ENCODE measurements at places on chromosomes 2 and 18.

DNA sequence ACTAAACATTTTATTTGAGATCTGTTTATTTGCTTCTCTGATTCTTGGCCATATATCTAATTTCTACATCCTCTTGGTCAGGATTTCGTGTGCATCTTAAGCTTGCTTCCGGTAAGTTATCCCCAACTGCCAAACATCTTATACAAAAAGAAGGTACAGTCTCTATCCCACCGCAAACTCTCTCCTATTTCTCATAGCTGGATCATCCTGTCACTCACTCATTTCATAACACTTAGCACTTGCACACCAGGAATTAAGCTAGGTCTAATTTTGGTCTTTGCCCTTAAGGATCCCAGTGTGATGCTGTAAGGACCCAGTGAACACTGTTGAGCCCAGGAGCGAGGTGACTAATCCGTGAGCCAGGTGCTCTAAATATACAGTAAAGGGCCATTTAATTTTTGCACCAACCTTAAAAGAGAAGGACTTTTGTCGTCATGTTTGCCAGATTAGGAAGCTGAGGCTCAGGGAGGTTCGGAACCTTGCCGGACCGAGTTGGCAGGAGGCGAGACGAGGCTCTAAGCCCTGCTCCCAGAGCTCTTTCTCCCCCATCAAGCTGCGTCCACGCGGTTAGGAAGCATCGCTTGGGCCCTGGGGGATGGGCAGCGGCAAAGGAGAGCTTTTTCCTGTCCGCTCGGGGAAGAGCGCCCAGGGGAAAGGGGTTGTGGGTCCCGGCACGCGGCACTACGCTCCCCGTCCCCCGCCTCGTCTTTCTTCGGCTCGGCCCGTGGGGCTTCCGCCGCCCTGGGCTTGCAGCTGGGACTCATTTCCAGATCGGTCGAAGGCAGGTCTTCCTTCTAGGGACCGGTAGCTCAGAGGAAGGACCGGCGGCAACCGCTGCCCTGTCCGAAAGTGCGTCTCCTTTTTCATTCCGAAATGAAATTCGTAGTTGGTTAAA lies 4.1 kb upstream of the ITPRIPL1 start:
- no peak for DNase-seq

- no peak for DNase-seq
Observed at GRCh38 chr2:45892425-45892745, 240.9 kb downstream of the PRKCE start.

DNA sequence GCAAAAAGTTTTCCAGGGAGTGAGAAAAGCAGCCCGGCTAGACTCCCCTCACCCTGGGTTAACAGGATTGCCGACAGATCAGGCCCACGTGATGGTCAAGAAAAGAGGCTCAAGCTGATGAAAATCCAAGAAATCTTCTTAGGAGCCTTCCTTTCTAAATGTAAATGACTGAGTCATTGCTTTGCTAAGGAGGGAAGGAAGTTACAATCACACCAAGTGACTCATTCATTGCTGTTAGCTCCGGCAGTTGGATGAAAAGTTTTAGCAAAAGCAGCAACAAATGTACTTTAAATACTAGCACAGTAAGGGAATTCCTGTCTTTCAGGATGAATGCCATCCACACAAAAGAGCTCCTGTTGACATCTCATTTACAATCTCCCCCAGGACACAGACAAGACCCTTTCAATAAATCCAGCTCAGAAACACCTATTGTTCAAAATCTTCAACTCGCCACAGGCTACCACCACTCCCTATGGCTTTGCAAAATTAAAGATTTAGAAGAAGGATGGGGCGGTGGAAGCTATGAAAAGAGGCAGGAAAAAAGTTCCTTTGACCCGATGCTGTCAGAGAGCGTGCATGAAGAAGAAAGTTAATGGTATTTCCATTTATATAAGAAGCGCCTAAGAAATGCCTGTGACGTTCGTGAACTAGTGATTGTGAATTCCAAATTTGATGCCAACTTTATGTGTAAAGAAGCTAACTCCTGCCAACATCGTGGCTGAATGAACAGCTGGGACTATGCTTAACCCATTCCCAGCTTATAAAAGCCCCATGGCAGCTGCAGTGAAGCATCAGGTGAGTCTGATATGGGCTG lies 153.7 kb downstream of the TGIF1 start:
- DNase-seq: no peak

- DNase-seq: no peak
Observed at GRCh38 chr18:7593218-7593819, 26.2 kb downstream of the PTPRM start.

- DNase-seq: no peak
Observed at GRCh38 chr2:72891091-72891818, 4.0 kb downstream of the SPR start.

DNA sequence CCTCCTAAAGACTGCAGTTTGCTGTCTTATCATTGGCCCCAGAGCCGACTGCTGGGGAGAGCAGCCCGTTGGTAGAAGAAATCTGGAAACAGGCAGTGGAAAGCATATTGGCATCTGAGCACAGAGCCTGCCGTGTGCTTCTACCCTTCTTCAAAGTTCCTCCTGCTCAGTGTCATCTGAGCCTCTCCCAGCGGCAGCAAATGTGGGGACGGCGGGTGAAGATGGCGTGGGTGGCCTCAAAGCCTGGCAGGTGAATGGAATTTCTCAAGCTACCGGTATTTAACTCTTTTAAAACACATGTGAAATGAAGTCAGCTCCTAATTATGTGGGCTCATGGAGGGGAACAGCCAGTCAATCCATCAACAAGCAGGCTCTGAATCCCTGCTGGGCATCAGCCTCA lies 181.6 kb upstream of the PXDN start:
- no peak for DNase-seq

DNA sequence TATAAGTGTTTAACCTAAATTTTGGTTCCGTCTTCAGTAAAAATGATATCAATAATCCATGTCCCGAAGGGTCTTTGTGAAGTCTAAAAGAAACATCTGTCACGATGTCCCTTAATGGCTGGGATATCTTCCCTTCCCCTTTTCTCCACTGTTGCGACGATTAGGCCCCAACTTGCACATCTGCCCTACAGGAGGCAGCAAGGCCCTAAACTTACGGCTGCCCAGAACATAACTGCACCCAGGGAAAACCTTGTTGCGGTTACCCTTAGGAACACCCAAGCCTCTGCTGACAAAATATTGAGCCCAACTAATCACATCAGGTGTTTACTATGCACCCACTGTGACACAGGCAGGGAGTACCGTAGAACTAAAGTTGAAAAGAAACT lies 1.3 kb upstream of the SMAD2 start:
- DNase-seq: no peak

DNA sequence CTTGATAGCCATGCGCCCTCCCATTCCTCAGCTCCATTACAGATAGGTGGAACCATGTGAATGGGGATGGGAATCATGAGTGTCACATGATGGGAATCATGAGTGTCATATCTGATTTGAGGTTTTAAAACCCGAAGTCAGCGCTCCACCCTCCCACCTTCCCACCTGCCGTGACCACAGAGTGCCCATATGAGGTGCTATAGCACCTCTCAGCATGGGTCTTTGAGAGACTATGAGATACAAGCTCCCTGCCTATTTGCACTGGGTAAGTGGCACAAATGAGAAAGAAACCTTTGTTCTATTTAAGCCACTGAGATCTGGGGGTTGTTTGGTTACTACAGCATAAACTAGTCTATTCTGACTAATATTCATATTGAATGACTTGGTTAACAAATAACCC lies 78.5 kb upstream of the PTPRM start:
- no peak for DNase-seq

DNA sequence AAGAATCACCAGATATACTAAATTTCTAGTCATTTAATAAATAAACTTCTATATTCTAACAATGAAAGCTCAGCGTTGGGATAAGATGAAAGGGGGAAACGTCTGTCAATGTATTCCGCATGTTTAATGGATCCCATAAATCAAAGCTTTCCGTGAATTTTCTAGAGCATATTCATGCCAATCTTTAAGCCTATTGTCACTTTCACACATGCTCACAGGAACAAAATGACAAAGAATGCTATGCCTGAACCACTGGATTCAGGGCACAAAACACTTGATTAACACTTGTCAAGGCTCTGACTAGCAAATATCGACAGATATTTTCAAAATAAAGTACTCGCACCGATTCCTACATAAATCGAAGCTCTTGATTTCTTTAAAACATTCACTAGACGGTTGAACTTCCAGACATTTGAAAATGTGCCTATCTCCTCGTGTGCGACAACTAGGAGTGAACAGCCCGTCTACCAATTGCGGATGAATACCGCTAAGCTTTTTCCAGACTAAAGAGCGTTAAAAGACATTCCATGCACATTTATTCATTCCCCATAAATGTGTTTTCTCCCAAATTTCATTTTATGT lies 1.8 kb downstream of the TLK1 start:
- no peak for DNase-seq

- no peak for DNase-seq
Observed at GRCh38 chr18:79630281-79631095, 49.1 kb upstream of the CTDP1 start.

GRCh38 chr2:83003555-83003954 lies 1455.5 kb downstream of the SUCLG1 start:
- DNase-seq: no peak

DNA sequence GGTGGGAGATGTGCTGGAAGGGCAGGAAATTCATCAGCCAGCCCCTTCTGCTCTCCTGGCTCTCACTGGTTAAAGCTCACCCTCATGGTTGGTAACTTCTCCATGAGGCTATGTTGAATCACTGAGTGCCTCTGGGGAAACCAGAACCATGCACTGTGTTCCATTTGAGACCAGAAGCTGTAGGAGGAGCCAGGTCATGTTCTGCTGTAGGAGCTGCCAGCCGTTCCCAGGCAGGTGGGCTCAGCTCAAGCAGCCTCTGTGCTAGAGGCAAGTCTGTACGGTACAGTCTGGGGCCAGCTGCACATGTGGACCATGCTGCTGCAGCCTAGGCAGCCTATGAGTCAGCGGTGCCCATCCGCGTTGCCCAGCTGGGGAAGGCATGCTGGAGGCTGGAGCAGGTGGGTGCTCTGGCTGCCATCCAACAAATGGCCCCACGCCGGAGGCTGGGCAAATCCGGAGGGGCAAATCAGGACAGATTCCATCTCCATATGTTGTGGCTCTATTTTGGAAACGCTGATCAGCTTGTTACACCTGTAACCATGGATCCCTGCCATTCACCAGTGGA lies 22.0 kb upstream of the KCNF1 start:
- DNase-seq: peak; percentile 28

GRCh38 chr18:76452357-76452756 lies 42.7 kb downstream of the ZNF516 start:
- DNase-seq: no peak

- no peak for DNase-seq
Observed at GRCh38 chr2:9243357-9243756, 36.7 kb downstream of the ASAP2 start.

DNA sequence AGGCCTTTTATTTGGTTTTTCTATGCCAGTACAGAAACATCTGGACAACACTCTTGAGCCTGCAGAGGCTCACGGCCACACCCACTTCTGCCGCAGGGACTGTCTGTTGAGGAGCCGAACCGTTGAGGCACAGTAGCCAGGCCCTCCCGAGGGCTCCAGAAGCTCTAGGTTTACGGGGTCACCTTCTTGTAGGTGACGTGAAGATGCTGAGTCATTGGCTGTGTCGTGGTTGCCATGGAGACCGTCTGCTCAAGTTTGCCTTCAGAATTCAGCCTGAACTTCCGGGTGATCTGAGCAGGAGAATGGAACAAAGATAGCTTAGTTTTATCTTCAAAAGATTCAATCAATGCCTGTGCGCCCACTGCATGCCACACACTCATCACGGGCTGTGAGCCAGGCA lies 25.9 kb downstream of the BOK start:
- no peak for DNase-seq

GRCh38 chr18:48105317-48105716 lies 174.9 kb upstream of the SMAD2 start:
- DNase-seq: no peak

GRCh38 chr18:80229363-80229762 lies 18.0 kb downstream of the PARD6G start:
- no peak for DNase-seq

- DNase-seq: no peak
Observed at GRCh38 chr2:84938194-84938879, 32.6 kb upstream of the KCMF1 start.

DNA sequence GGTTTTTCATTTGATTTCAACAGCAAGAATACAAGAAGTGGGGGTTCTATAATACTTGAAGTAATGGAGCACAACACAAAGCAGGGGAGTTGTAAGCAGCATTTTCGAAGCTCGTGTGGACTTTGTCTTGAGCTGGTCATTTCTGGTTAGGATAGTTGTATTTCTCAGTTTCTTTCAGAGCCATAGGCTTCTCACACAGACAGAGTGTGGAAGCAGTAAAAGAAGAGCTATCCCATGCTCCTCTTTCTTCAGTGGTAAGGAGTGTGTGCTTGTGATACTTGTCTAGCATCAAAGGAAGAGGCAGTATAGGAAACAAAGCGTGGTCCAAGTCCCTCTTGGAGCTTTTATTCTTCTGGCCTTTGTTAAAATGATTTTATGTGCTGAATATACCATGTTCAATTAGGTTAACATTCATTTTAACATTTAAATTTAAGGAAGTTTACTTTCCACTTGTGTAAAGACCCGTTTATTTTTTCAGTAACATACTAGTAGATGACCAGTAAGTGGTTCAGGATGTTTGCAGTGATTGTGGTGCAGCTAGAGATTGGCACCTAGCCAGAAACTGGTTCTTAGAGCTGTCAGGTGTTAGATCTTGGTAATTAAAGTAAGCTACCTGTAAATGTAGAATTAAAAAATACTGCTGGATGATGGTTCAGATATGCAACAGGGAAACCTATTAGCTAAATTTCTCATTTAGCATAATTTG lies 14.6 kb downstream of the CCNYL1 start:
- peak; percentile 25 for DNase-seq

- DNase-seq: peak; percentile 15
Observed at GRCh38 chr2:96870626-96871255, 861 bp upstream of the SEMA4C start.

DNA sequence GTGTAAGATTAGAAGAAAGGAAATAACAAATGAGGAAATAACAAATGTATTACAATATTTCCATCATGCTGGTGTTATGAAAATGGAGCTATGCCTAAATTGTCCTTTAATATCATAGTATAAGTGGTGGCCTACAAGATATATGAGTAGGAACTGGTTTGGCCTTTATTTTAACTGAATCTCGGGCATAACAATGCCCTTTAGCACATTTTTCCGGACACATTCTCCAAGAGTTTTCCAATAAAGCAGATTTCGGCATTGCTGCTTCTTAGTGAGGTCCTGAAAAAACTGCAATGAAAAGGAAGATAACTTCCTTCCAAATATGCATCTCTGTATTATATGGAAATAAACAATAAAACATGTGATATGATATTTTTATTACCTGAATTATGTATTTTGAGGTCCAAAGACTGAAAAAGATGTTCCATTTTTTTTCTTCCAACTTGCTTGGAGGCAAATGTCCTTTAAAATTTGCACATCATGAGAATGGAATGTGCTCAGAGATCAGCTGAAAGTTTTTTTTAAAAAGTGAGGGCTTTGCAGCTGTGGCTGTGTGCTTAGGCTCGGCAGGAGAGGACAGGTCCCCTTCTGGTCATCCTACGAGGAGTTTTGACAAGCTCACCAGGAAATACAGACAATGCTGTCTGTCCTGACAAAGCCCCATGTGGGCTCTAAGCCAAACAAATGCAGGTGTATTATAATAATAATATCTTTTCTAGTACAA lies 132.3 kb upstream of the RND3 start:
- DNase-seq: no peak
